ENCODE measurements at places on chromosomes 12 and 14. TPM values are rescaled to one million over a fixed set of nuclear protein-coding genes. Genes with fewer than 3 reads are reported as not detected.

- DNase-seq: peak; percentile 96
Observed at GRCh38 chr14:61178226-61179060, 102.7 kb downstream of the TMEM30B start.

DNA sequence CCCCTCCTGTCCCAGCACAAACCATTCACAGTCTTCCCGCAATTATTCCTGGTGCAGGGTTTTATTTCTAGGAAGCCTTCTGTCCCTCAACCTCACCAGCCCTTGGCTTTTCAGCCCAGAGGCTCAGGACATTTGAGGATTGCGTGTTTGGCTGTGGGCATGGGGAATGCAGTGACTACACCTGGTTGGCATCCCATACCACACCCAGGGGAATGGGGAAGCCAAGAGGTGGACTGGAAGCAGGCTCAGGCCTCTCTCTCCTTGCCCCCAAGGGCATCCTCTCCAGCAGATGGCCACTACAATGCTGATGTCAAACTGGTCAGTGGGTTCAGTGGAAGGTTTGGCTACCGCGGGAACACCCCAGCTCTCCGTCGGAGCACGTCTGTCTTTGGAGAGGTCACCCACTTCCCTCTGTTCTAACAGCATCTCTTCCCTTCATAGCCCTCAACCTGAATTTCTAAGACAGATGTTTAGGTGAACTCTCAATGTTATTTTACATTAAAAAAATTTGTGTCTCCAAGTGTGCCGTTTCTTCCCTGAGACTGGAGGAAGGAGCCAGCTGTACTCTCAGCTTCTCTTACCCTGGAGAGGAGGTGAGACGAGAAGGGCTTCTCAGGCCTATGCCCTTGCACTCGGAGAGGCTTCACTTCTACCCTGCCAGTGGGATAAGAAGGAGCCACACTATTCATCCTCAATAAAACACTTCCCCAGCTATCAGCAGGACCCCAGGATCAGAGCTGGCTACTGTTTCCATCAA, 35.5 kb downstream of the DCAF4 start:
- DNase-seq: peak; percentile 57

DNA sequence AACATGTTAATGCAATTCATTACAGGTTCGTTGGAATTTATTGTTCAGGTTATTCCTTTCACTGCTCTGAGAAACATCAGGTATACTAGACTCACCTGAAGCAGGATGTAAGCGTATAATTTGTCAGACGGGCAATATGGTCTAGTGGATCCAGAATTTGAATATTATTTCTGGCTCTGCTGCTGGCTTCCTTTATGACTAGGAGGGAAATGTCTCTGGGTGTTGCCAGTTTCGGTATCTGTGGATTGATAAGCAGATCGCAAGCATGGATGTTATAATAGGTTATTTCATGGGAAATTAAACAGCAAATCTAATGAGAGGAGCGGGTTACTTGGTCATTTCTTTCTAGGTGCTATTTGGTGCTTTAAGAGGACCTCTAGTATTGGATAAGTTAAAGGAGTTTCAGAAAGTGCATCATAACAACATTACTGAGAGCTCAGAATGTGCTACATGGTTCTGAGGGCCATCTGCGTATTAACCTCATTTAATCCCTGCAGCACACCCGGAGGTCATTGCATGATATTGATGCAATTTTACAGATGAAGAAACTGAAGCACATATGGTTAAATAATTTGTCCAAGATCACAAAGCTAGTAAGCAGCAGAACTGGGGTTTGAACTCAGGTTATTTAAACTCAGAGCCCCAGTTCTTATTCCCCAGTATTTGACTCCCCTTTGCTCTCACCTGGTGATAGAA, 47.3 kb upstream of the BCAT1 start:
- peak; percentile 8 for DNase-seq

Gene CHPT1
- 62.9 TPM for total RNA-seq

GRCh38 chr12:15580431-15580830, 208.8 kb downstream of the EPS8 start:
- DNase-seq: no peak

Gene PITPNM2
- total RNA-seq: 6.6 TPM

- DNase-seq: no peak
Observed at GRCh38 chr12:104602406-104602805, 145.7 kb downstream of the CHST11 start.

GRCh38 chr12:30858471-30858870, 68.1 kb upstream of the TSPAN11 start:
- no peak for DNase-seq

- DNase-seq: no peak
Observed at GRCh38 chr12:510071-510825, 50.5 kb downstream of the B4GALNT3 start.

All from fibroblast of lung (primary cell).